Cardiac fibroblast (primary cell): ENCODE measurements at places on chromosomes 16 and 17.

DNA sequence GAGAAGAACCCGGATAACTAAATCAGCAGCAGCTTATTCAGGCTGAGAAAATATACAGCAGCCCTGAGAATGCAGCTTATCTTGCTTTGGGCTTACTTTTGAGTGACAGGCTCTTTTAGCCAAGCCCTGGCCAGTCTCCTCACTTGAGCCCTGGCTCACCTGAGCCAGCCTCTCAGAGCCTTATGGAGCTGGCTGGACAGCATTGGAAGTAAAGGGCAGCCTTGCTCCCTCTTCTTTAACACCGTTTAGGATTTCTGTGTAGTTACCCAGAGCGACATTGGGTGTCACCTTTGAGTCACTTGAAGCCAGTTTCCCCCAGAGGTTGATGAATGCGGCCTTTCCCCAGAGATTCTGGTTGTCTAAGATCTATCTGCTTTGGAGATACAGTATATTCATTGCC lies 7.7 kb upstream of the NPIPB2 start:
- peak; percentile 45 for DNase-seq

DNA sequence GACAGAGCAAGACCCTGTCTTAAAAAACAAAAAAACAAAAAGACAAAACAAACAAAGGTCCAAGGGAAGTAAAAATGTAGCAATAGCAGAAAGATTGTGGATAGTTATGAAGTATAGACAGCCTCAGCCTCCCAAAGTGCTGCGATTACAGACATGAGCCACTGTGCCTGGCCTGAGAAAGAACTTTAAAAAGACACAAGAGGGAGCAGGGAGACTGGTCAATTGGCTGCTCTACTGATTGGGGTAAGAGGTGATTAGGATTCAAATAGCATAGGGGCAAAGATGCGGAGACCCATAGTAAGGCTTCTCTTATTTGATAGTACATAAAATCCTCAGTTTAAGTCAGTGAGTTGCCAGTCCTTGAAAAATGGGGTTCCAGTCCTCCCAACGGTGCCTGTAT lies 518.2 kb upstream of the GOT2 start:
- DNase-seq: no peak

DNA sequence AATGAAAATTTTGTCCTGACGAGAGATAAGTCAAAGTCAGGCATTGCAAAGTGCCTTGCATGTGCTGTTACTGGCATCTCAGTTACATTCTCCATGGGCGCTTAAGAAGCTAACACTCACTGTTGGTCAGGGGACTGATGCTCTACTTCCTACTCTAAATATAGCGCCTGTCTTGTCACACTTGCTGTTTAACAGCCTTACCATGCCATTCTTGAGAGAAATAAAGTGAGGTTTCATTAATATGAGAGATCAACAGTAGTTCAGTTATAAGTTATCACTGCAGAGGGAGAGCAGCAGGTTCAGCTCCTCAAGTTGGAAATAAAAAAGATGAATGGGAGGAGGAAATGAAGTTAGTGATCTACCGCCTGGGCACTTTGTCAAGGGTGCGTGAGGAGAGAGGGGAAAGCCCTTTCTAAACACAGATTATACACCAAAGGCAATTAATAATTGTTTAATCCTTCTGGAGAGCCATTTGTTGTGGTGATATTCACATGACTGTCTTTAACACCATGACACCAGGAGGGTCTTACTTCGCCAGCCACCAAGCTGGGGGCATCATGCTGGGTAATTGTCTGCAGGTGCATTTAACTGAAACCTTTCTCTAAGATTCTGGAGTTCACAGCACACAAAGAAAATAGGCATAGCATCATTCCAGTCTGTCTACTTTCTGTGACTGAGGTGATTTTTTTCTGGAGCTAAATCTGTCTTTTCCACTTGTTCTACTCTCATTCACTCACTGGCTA lies 568.7 kb upstream of the HSBP1 start:
- DNase-seq: no peak

DNA sequence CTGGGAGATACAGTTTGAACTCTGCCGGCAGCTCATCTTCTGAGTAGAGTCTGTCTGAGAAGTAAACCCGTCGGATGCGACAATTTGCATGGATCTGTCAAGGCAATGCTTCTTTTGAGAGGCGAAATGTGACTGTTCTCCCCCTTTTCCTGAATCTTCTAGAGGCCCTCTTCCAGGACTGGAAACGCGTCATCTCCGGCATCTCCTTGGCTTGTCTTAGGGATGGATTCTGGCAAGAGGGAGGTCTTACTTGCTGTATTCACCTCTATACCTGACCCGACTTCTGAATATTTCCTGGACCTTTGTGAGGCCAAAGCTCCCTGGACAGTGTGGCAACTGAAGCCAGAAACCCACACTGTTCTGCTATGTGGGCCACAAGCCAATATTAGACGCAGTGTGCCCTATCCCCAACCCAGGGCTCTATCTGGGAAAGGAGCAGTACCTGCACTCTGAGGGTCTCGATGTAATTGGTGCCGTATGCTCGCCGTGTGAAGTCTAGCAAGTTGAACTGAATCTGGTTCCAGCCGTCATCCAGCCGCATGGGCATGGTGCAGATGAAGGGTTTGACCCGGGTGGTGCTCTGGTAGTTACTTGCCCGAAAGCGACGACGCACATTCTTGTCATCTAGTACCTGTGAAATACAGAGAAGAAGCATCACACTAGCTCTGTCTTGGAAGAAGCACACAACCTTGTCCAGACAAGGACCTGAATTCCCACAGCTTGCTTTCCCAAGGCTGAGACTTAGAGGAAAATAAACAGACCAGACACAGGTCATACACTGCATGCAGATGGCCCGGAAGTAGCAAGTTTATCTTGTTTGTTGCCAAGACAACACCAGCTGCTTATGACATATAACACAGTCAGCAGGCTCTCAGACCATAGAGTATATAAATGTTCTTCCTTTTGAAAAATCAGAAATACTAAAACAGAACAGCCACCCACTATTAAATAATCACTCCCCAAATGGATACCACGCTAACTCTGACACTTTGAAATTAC lies 14.1 kb downstream of the CFAP20 start:
- DNase-seq: peak; percentile 52

GRCh38 chr17:29116804-29117753 lies 63.1 kb downstream of the MYO18A start:
- DNase-seq: peak; percentile 71

GRCh38 chr16:17224879-17225281 lies 245.9 kb downstream of the XYLT1 start:
- peak; percentile 69 for DNase-seq

GRCh38 chr16:29916979-29917378 lies 9.0 kb downstream of the KCTD13 start:
- no peak for DNase-seq

GRCh38 chr16:70483426-70483825 lies 29.0 kb downstream of the FCSK start:
- DNase-seq: no peak

DNA sequence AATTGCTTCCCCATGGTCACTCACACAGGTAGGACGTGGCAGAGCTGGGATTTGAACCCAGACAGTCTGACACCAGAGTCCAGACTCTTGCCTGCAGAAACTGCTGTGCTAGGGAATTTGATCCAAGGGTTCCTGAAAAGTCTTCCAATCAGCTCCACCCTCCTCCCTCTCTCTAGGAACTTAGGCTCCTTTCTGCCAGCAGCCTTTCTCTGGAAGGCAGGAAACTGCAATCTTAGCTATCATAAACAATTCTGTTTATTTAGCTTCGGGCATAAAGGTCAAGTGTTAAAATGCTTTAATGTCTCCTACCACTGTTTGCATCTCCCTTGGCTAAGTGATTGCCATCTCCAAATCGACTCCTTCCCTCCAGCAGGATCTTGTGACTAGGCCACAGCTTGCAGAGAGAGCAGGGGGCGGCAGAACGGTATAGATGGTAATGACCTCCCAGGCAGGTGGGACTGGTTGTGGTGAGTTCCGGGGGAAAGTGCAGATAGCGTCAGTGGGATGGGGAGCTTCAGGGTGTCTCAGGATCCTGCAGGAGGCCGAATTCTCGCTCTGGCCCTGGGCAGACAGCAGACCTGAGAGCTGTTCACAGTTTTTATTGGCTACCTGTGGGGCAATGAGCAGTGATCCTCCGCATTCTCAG lies 882.4 kb upstream of the EEF2KMT start:
- no peak for DNase-seq
